ENCODE measurements at places on chromosomes 13 and 19.

DNA sequence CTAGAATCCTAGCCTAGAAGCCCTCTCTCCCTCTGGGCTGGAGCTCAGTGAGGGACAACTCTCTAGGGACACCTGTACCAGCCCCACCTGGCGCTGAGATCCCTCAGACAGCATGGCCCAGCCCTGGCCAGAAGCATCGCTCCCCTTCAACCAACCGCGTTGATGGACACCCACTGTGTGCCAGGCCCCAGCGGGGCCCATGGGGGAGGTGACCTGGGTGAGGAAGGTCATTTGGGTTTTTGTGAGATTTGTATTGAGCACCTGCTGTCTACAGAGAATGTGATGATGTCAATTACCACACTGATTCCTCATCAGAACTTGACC lies 9.2 kb upstream of the ARRDC2 start:
- DNase-seq = no peak

GRCh38 chr19:50381881-50382729 lies 2.0 kb upstream of the POLD1 start:
- no peak for DNase-seq

GRCh38 chr13:61812286-61812685 lies 396.6 kb upstream of the PCDH20 start:
- DNase-seq = no peak

DNA sequence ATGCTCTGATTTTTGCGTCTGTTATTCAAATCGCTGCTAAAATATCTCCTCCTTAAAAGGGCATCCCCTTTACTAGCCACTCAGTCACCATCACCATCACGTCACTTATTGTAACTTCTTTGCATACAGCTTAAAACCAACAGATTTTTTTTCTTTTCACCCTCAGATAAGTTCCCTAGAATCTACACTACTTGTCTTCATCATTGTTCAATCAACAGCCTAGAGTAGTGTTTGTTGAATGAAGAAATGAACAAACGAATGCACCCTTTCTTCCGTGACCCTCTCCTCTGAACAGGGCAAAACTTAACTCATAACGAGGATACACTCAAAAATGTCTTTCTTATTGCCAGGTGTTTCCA lies 1.1 kb upstream of the AKAP11 start:
- no peak for DNase-seq

DNA sequence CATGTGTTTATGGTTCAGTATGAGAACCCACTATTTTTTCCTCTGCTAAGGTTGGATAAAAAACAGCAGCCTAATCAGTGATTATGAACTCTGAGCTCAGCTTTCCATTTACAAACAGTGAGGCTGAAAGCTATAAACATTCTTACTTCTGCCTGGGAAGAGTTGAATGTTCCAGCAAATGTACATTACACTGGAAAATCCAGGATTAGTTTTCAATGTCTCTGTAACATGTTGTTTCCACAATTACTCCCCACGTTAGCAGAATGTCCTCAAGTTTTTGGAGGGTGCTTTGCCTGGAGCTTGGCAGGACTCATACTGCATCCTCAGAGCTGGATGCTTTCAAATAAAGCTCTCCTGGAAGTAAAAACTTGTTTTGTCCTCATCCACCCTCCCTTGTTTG lies 150.4 kb downstream of the POSTN start:
- no peak for DNase-seq

- no peak for DNase-seq
Observed at GRCh38 chr13:76936763-76937162, 11.5 kb upstream of the ACOD1 start.

DNA sequence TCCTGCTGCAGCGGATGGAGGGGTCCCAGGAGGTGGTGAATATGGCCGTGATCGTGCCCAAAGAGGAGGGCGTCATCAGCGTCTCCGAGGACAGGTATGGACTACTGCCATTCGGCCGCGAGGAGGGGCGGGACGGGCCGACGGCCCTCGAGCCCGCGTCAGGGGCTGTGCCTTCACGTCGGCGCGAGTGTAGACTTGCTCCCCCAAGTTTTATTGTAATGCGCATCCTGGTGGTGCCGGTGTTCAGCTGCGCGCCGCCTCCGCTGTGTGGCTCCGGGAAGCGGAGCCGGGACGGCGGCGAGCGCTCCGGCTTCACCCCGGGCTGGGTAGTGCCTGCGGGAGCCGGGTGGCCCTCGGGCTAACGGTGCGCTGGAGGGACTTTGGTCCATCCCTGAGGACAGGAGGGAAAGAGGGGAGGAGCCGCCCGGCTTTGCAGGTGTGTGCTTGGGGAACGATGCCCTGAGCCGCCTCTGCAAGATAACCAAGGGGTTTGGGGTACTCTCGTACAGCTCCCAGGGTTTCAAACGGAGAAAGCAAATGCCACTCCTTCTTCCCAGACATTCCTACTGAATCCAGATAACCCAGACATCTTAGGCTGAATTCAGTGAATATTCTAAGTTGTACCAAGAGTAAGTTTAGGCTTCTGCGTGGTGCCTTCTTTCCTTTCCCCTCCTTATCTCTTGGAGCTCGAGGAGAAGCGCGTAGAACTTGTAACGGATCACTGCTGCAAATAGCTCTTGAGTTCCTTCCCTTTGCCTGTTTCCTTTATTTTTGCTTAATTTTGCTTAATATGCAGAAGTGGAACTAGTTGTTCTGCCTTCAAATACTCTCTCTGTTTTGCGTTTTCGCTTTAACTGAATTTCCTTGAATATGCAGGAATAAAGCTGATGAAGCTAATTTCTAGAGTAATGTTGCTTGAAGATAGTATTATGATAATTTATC lies 740 bp downstream of the WDFY2 start:
- DNase-seq = peak; percentile 57

GRCh38 chr13:113860665-113861432 lies 3.0 kb downstream of the GAS6 start:
- DNase-seq = no peak

DNA sequence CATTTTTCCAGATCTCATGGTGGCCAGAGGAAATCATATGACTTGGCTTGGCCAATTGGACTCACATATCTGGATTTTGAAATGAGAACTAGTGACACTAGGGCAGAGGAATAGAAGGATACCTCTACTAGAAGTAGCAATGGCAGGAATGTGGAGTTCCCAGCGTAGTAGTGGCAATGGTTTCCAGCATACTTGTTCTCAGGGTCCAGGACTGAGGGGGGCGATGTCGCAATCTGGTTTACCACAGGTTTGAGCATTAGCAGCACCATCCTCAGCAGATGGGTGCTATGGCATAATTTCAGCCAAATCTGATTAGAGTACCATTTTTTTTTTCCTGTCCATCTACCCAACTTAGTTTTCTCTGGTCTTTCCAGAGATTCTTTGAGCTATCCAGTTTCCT lies 8.1 kb upstream of the SLITRK1 start:
- DNase-seq = no peak

GRCh38 chr13:43669964-43670363 lies 116.8 kb downstream of the ENOX1 start:
- no peak for DNase-seq

GRCh38 chr19:47021536-47022139 lies 2.0 kb downstream of the NPAS1 start:
- no peak for DNase-seq

GRCh38 chr13:113545931-113546516 lies 38.5 kb upstream of the TFDP1 start:
- no peak for DNase-seq

DNA sequence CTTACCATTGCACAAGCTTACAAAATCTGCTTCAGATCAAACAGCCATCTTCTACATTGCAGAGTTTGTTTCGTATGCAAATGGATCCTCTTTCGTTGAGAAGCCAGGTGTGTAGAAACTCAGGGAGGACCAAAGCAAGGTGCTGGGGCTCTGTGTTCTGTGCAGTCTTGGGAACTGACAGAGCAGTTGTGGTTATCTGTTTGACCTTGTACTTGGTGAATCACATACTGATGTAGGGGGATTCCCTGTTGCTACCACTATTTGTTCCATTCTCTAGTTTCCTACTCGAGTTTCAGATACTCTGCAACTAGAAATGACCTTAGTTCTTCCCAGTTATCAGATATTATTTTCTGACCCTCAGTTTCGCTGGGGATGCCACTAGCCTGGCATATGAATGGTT lies 95.2 kb upstream of the CLDN10 start:
- no peak for DNase-seq

DNA sequence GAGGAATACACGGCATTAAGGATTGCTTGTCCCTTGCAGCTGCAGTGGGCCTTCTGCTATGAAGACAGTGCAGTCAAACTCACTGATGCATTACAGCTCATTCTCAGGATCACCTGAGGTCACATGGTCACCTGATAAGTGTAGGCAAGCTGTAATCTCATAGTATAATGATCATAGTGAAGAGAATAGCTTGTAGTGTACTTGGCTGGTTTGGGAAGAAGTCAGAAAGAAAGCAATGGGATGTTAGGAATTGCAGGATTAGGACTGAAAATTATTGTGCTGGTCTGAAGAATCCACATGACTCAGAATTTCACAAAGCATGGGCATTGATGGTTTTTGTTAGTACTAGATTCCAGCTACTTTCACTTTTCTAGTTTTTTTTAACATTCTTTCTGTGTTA lies 76.7 kb downstream of the MBNL2 start:
- no peak for DNase-seq

DNA sequence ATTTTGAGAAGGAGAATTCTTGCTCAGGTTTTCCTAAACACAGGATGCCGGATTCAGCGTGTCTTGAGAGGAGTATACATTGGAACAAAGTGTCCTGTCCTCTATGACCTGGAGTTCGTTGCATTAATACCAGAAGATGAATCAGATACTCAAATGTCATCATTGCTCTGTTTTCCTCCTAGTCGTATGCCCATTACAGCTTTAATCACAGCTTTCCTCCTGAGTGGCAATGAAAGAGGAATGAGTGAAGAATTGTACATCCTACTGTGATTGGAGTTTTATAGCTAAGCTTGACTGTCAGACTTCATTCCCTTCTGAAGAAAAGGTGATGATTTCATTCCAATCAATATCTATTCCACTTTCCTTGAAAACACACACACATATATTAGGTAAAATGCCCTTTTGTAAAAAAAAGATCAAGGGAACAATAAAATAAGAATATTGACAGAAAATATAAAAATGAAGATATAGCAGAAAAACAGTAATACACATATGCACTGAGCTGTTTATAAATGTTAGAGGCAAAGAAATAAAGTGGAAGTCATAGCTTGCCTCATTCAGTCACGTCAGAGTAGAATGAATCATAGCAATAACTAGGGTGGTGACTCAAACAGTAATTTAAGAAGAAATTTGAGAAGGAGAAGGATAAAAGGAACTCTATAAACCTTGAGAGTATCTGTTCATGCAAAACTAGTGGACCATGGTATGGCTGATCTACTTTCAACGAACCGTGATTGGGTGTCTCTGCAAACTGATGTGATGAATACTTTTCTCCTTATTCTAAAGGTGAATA lies 501.5 kb downstream of the SUCLA2 start:
- no peak for DNase-seq

GRCh38 chr13:99299256-99299919 lies 7.8 kb downstream of the GPR183 start:
- DNase-seq = no peak

- no peak for DNase-seq
Observed at GRCh38 chr13:22062478-22063205, 391.8 kb downstream of the FGF9 start.

- DNase-seq = no peak
Observed at GRCh38 chr13:28451482-28452217, 43.3 kb downstream of the FLT1 start.

DNA sequence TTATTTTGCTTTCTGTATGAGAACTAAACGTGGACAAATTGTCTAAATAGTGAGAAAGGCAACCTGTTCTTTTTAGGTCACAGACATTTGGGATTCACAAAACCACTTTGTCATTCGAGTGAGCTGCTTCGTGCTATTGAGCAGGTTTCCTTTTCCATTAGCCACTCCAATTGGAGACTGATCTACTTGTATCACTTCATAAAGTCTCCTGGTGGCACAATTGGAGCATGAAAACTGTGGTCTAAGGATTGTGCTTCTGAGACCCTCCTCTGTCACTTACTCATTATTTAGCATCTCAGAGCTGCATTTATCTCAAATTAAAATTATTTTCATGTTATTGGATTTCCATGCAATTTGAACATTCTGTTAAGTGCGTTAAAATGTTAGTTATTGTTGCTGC lies 397.7 kb downstream of the TDRD3 start:
- DNase-seq = no peak

DNA sequence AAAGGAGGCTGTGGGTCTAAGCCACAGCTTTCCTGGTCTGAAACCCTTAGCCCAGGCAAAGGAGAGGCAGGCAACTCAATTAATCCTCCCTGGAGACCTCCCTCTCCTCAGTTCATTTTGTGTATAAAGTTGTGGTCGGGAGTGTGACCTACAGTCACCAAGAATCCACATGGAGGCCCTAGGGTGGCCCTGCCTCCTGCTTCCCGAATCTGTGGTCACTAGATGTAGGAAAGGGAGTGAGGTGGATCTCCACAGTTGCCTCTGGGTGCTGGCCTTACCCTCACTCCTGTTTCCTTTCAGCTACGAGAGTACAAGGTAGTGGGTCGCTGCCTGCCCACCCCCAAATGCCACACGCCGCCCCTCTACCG lies 1.3 kb downstream of the RPL18A start:
- no peak for DNase-seq

DNA sequence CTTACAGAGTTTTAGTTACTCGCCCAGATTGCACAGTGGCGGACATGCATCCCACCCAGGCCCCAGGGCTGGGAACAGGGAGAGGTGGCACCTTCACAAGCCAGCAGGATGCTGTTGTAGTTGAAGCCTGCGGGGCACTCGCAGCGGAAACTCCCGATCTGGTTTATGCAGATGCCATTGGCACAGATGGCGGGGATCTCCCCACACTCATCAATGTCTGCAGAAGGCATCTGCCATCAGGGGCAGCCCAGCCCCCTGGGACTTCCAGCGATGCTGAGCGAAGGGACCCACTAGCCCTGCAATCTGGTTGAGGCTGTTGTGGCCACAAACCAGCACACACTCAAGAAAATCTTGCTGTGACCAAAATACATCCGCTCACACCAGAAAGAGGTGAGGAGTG lies 44.6 kb downstream of the CCL25 start:
- no peak for DNase-seq

- DNase-seq = no peak
Observed at GRCh38 chr19:7355151-7355820, 6.5 kb downstream of the ARHGEF18 start.

DNA sequence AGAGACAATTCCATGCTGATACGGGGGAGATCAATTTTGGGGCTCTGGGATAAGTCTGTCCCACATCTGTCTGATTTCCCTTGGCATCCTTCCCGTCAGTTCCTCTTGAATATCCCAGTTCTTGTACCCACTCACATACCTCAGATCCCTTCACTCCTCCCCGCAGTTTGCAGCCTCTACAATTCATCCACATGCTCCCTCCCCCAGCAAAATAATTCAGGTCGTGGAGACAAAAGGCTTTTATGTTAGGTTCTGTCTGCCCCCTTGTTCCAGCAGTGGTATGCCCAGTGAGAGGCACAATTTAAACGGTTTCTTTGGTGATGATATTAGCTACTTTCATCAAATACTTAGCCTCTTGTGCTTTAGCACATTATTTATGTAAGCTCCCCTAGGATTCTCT lies 9.6 kb downstream of the RPS16 start:
- DNase-seq = no peak

All from NCI-H748 treated with DMSO at 0.1 percent for 48 hours (cell line).